ENCODE measurements at places on chromosomes 7 and 10.
A peak's percentile ranks its signal among the peaks of the same experiment; 100 is the strongest.

- no peak overlapping the region for H3K27ac ChIP-seq
- no peak for DNase-seq
- H3K4me3 ChIP-seq, result no peak overlapping the region
- H3K4me1 ChIP-seq, result peaks cover 10% of the 10 kb centered on the region
Measured at GRCh38 chr10:3056280-3057037, 10.9 kb upstream of the PFKP start.

- no peaks in the 10 kb centered on the region for H3K27me3 ChIP-seq
- no peaks in the 10 kb centered on the region for H3K4me1 ChIP-seq
- no peak for DNase-seq
Measured at GRCh38 chr10:93513091-93513490, 16.7 kb downstream of the CEP55 start.

GRCh38 chr7:132580277-132580676 is 4.0 kb upstream of the PLXNA4 start:
- H3K4me1 ChIP-seq, result peaks cover 14% of the 10 kb centered on the region
- no peak overlapping the region for H3K27ac ChIP-seq

DNA sequence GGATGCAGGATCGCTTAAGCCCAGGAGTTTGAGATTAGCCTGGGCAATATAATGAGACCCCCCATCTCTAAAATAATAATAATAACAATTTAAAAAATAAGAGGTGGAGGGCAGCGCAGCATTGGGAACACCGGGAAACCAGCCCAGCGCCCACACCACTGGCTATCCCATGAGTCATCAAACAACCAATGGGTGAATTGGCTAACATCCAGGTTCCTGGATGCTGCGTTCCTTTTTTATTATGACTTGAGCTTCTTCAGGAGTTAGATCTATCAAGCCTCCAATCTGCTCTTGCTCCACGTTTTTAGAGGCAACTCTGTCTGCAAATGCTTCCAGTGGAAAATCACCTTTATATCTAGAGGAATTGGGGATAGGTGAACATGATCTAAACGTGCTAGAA is 10.0 kb upstream of the LRRC4 start:
- H3K4me1 ChIP-seq, result peaks cover 18% of the 10 kb centered on the region
- H3K4me3 ChIP-seq, result no peak overlapping the region
- no peak overlapping the region for H3K27ac ChIP-seq

GRCh38 chr10:103890194-103890658 is 27.8 kb downstream of the STN1 start:
- no peaks in the 10 kb centered on the region for H3K27me3 ChIP-seq
- peaks cover 72% of the 10 kb centered on the region for H3K36me3 ChIP-seq
- H3K4me3 ChIP-seq, result no peak overlapping the region
- no peak for DNase-seq
- peak overlapping the region; percentile 49 for H3K27ac ChIP-seq
- H3K4me1 ChIP-seq, result peaks cover 26% of the 10 kb centered on the region

DNA sequence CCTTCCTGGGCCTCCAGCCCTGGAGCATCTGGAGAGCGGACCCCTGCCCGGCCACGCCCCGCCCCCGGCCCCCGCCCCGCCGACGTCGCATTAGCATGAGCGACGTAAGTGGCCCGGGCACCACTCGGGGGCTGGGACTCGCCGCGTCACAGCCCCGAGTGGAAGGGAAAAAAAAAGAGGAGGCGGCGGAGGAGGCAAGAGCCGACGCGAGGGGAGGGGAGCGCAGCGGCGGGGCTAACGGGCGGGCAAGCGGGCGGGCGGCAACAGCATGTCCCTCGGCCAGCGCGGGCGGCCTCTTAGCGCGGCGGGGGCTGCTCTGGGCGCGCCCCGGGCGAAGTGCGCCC is at the start of gene SLC18A3:
Gene SLC18A3 (plus strand): TSS at position 197 of the 344 bp plus-strand sequence. CDS start 431 bp downstream, outside the sequence.
- DNase-seq, result no peak
- H3K27me3 ChIP-seq, result peaks cover 89% of the 10 kb centered on the region

DNA sequence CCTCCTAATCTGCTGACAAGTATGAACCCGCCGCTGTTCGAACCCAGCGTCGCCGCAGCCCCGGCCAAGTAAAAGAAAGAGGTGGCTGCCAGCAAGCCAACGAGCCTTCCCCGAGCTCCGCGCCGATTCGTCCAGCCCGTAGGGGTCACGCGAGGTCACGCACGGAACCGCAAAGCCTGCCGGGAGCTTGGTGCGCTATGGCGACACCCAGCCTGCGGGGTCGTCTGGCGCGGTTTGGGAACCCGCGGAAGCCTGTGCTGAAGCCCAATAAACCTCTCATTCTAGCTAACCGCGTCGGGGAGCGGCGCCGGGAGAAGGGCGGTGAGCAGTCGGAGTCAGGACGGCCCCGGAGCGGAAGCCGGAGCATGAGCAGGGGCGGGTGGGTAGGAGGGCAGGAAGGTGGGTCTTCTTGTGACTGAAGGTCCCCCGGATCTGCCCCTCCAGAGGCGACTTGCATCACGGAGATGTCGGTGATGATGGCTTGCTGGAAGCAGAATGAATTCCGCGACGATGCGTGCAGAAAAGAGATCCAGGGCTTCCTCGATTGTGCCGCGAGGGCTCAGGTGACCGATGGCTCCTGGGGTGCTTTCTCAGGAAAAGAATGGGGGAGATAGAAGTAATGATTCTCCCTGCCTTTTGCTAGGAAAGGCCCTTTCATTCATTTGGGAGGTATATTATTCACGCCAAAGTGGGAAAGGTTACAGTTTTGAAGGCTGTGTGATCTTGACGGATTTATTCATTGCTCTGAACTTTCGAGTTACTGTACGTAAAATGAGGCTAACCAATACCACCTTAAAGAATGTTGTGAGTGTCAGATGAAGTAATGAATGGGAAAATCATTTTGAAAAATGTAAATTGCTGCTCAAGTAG is at the start of gene CHCHD1:
Gene CHCHD1 (plus strand): TSS at position 170 of the 870 bp plus-strand sequence. CDS start 28 bp downstream, at position 198.
- peaks cover 40% of the 10 kb centered on the region for H3K4me1 ChIP-seq
- H3K27me3 ChIP-seq, result no peaks in the 10 kb centered on the region
- peak within 1 kb of the TSS; percentile 97 for H3K27ac ChIP-seq
- H3K36me3 ChIP-seq, result peaks cover 57% of the 10 kb centered on the region
- peak; percentile 89 for DNase-seq

DNA sequence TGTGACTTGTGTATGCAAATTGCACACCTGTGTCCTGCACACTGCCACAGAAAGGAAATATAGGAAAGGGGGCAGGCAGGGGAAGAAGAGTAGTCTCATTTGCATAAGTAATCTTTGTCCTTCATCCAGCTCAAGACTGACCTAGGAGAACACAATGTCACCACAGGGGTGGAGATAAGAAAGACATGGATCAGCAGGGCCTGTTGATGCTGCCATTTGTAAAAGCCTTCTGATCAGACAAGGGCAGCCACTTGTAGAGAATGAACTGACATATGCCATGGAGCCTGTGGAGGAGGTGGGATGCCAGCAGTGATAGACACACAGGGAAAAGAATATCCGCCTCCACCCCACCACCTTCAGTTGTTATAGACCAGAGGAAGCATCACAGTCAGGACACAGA is 528.9 kb downstream of the HTR7 start:
- no peak for DNase-seq
- H3K36me3 ChIP-seq, result no peaks in the 10 kb centered on the region
- no peaks in the 10 kb centered on the region for H3K4me1 ChIP-seq
- no peak overlapping the region for H3K27ac ChIP-seq
- no peaks in the 10 kb centered on the region for H3K27me3 ChIP-seq
- H3K4me3 ChIP-seq, result no peak overlapping the region

GRCh38 chr10:74233281-74233680 is 82.3 kb downstream of the ADK start:
- DNase-seq, result no peak
- no peak overlapping the region for H3K4me3 ChIP-seq
- H3K36me3 ChIP-seq, result peaks cover 3% of the 10 kb centered on the region
- H3K27me3 ChIP-seq, result no peaks in the 10 kb centered on the region

DNA sequence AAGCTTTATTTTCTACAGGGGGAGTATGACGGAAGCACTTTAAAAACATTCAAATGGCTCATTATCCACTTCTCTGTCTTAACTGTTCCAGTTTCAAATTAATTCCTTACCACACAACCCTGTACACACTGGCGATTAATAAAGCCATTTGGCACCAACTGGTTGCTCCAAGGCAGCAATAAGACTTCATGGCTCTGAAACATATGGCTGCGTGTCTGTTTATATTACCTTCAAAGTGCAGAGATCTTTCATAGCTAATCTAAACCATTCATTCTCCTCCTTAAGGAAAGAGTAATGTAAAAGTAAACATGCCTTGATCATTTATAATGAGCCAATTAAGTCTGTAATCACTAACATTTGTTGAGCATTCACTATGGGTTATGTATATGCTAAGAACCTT is 325.7 kb downstream of the PARD3 start:
- H3K27me3 ChIP-seq, result peaks cover 5% of the 10 kb centered on the region
- H3K27ac ChIP-seq, result no peak overlapping the region
- no peak overlapping the region for H3K4me3 ChIP-seq
- DNase-seq, result no peak
- H3K36me3 ChIP-seq, result no peaks in the 10 kb centered on the region

- no peaks in the 10 kb centered on the region for H3K36me3 ChIP-seq
- H3K27ac ChIP-seq, result no peak overlapping the region
- H3K4me1 ChIP-seq, result no peaks in the 10 kb centered on the region
- H3K27me3 ChIP-seq, result no peaks in the 10 kb centered on the region
- no peak overlapping the region for H3K4me3 ChIP-seq
Measured at GRCh38 chr7:91378131-91378530, 113.9 kb downstream of the FZD1 start.

GRCh38 chr10:119483001-119483400 is 59.5 kb downstream of the RGS10 start:
- no peaks in the 10 kb centered on the region for H3K27me3 ChIP-seq
- no peaks in the 10 kb centered on the region for H3K36me3 ChIP-seq
- H3K27ac ChIP-seq, result peak overlapping the region; percentile 47
- no peak overlapping the region for H3K4me3 ChIP-seq

DNA sequence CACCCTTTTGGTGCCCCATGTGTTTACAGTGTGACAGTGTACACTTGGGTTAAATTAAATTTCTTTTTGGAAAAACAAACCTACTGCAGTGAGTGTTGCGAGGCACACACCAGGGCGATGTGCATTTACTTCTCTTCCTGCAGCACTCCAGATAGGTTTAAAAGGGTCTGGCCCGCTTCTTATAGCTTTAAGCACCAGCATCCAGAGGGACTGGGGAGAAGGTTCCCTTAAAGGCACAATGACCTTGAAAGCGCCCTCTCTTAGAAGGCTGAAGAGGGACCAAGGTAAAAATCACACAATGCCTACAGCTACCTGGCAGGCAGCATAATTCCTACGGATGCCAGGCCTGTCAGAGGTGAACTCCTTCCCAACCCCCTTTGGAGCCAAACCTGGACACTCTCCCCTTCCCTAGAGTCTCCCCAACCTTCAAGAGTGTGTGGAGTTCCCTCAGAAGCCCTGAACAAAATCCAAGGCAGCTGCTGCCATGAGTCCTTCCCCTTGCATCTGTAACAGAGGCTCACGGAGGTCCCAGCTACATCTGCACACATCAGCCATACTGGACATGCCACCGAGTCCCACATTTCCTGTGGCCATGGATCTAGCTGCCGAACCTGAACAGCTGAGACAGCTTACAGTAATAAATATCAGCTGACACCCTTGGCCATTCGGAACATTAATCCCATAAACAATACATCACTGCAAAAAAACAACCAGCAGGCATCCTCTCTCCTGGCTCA is 33.2 kb downstream of the TRIM8 start:
- H3K27me3 ChIP-seq, result no peaks in the 10 kb centered on the region
- H3K27ac ChIP-seq, result peak overlapping the region; percentile 70
- peaks cover 23% of the 10 kb centered on the region for H3K4me1 ChIP-seq
- H3K4me3 ChIP-seq, result no peak overlapping the region
- DNase-seq, result no peak

GRCh38 chr10:21514129-21514817 is 11.2 kb downstream of the SKIDA1 start:
- H3K36me3 ChIP-seq, result peaks cover 15% of the 10 kb centered on the region
- H3K27me3 ChIP-seq, result peaks cover 69% of the 10 kb centered on the region
- no peak overlapping the region for H3K27ac ChIP-seq
- no peak for DNase-seq

DNA sequence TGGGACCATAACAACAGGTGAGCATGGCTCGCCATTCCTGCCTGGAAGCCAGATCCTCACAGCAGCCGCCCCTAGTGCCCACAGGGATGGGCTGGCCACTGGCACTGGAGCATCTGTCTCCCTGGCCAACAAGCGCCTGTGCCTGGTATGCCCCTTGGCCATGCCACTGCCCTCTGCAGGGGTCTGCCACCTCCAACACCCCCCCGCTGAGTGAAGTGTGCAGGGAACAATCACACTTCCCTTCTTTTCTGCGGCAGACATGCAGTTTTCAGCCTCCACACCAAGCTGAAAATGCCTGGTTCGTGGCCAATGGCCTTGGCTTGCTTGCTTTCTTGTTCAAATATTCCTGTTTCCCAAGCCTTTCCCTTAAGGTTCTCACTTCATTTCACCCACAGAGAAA is 50.7 kb downstream of the HSPA12A start:
- H3K4me1 ChIP-seq, result no peaks in the 10 kb centered on the region
- H3K4me3 ChIP-seq, result no peak overlapping the region
- DNase-seq, result no peak
- peaks cover 15% of the 10 kb centered on the region for H3K27me3 ChIP-seq

GRCh38 chr10:69866688-69867461 is 65.2 kb downstream of the COL13A1 start:
- DNase-seq, result no peak
- H3K4me3 ChIP-seq, result no peak overlapping the region
- no peaks in the 10 kb centered on the region for H3K4me1 ChIP-seq

DNA sequence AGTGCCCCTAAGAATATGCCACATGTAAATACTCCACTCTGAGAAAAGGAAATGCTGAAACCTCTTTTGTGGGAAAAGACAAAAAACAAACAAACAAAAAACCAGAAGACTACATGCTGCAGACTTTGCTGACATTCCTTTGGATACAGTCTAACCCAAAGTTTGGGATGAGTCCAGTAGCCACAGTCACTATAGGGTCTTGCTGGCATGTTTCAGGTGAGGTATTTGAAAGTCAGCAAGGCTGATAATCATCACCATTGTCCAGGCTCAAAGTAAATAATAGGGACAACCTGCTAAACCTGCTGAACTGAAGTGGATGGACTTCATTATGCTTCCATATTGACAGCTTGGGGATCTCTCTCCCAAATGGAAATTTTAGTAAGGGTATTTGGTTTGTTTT is 1087.0 kb upstream of the LRRTM3 start:
- H3K27me3 ChIP-seq, result no peaks in the 10 kb centered on the region
- no peak for DNase-seq
- no peaks in the 10 kb centered on the region for H3K4me1 ChIP-seq
- H3K36me3 ChIP-seq, result peaks cover 4% of the 10 kb centered on the region

GRCh38 chr10:59499460-59499859 is 137.1 kb upstream of the FAM13C start:
- no peaks in the 10 kb centered on the region for H3K4me1 ChIP-seq
- H3K27ac ChIP-seq, result no peak overlapping the region
- DNase-seq, result no peak
- H3K4me3 ChIP-seq, result no peak overlapping the region

GRCh38 chr7:107993891-107994291 is 9.1 kb downstream of the LAMB1 start:
- no peaks in the 10 kb centered on the region for H3K36me3 ChIP-seq
- H3K27me3 ChIP-seq, result peaks cover 72% of the 10 kb centered on the region
- H3K27ac ChIP-seq, result no peak overlapping the region
- DNase-seq, result no peak

- H3K27ac ChIP-seq, result no peak overlapping the region
- no peaks in the 10 kb centered on the region for H3K36me3 ChIP-seq
- DNase-seq, result no peak
- no peaks in the 10 kb centered on the region for H3K27me3 ChIP-seq
Measured at GRCh38 chr10:105073999-105074398, 432.9 kb downstream of the SORCS3 start.
